ENCODE measurements at places on chromosomes 6 and 20. TPM values are rescaled to one million over a fixed set of nuclear protein-coding genes. Genes with fewer than 3 reads are reported as not detected.

Gene PDE7B
- total RNA-seq, result 9.2 TPM

Gene GNAS-AS1
- 0.16 TPM for total RNA-seq

Gene ZSCAN16
- total RNA-seq, result 4.1 TPM

- DNase-seq, result no peak
- H3K27ac ChIP-seq, result no peak overlapping the region
- H3K4me1 ChIP-seq, result no peaks in the 10 kb centered on the region
- no peaks in the 10 kb centered on the region for H3K36me3 ChIP-seq
Observed at GRCh38 chr6:9927275-9927674, 487.6 kb downstream of the TFAP2A start.

GRCh38 chr20:25037288-25038102 is 20.4 kb downstream of the ACSS1 start:
- H3K27me3 ChIP-seq, result no peaks in the 10 kb centered on the region
- H3K36me3 ChIP-seq, result no peaks in the 10 kb centered on the region

GRCh38 chr20:44714701-44715498 is at the start of gene CCN5:
Gene CCN5 (plus strand): TSS chr20:44715369. CDS start chr20:44715391, 22 bp downstream.
- no peak within 1 kb of the TSS for H3K4me3 ChIP-seq
- peak; percentile 70 for DNase-seq
- H3K27ac ChIP-seq, result no peak within 1 kb of the TSS
- no peaks in the 10 kb centered on the region for H3K27me3 ChIP-seq

DNA sequence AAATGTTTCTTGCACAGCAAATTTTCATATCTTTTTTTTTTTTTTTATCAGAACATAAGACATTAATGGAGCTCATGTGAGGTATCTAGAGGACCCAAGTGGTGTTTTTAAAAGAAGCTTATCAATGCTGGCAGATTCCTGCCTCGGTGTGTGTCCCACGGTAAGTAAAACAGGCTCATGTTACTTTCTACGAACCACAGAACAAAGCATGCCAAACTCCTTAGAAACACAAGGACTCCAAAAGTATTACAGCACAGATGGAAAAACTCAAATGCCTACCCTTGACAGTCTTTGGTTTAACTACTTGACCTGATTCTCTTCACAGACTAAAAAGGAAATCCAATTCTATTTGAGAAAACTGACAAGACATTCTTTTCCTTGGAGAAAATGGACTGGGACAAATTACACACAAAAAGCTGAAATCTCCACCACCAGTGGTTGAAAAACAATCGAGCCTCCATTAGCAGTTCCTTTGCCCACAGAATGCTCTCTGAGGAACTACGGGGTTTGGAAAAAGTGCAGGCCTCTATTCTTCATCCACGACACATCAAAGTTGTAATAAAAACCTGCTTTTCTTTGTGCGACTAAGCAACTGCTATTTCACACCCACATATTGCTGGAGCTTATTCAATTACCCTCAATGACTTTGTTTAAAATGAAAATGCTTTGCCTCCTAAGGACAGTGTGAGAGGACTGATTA is 5.4 kb downstream of the METTL24 start:
- H3K27me3 ChIP-seq, result no peaks in the 10 kb centered on the region
- peaks cover 39% of the 10 kb centered on the region for H3K4me1 ChIP-seq
- no peak overlapping the region for H3K4me3 ChIP-seq
- H3K27ac ChIP-seq, result peak overlapping the region; percentile 41
- H3K36me3 ChIP-seq, result no peaks in the 10 kb centered on the region
- DNase-seq, result no peak

GRCh38 chr6:118350881-118351430 is 197.1 kb upstream of the PLN start:
- DNase-seq, result peak; percentile 16
- H3K27me3 ChIP-seq, result no peaks in the 10 kb centered on the region
- no peaks in the 10 kb centered on the region for H3K4me1 ChIP-seq
- H3K27ac ChIP-seq, result peak overlapping the region; percentile 31
- H3K36me3 ChIP-seq, result no peaks in the 10 kb centered on the region
- no peak overlapping the region for H3K4me3 ChIP-seq

GRCh38 chr20:37890643-37891042 is 12.3 kb upstream of the VSTM2L start:
- no peak overlapping the region for H3K4me3 ChIP-seq
- no peak overlapping the region for H3K27ac ChIP-seq
- H3K4me1 ChIP-seq, result no peaks in the 10 kb centered on the region
- DNase-seq, result no peak
- H3K36me3 ChIP-seq, result no peaks in the 10 kb centered on the region

DNA sequence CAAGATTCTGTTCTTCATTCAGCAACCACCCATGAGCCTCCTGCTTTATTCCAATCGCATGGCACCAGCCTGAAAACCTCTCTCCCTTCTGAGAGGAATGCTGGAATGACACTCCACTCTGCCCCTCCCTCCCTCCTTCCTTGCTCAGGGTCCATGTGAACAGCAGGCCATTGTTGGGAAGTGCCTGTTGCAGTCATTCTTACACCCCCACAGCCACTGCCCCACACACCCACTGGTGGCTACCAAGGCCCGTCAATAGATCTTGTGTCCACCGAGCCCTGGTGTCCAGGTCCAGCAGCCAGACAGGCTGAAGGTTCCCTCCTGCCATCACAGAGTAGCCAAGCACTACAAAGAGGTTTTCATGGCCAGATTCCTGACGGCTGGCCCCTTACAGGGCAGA is 6.5 kb downstream of the PDRG1 start:
- no peak for DNase-seq
- no peak overlapping the region for H3K27ac ChIP-seq
- H3K36me3 ChIP-seq, result peaks cover 5% of the 10 kb centered on the region
- no peaks in the 10 kb centered on the region for H3K27me3 ChIP-seq
- H3K4me3 ChIP-seq, result no peak overlapping the region

DNA sequence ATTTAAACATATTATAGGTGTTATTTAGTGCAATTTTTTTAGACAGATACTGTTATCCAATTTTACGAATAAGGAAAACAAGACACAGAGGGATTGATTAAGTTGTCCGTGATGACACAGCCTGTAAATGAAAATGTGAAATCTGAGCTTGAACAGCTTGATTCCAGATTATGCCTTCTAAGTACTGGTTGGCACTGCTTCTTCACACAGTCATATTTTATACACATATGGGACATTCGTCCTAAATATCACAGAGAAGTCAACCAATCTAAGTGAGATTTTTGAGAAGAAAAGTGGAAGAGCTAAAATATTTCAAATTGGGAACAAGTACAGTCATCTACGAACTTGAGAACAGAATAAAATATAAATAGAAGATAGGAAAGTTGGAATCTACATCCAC is 756.3 kb downstream of the BCKDHB start:
- H3K4me1 ChIP-seq, result no peaks in the 10 kb centered on the region
- no peaks in the 10 kb centered on the region for H3K36me3 ChIP-seq
- no peak for DNase-seq
- H3K4me3 ChIP-seq, result no peak overlapping the region
- H3K27ac ChIP-seq, result no peak overlapping the region
- H3K27me3 ChIP-seq, result no peaks in the 10 kb centered on the region

DNA sequence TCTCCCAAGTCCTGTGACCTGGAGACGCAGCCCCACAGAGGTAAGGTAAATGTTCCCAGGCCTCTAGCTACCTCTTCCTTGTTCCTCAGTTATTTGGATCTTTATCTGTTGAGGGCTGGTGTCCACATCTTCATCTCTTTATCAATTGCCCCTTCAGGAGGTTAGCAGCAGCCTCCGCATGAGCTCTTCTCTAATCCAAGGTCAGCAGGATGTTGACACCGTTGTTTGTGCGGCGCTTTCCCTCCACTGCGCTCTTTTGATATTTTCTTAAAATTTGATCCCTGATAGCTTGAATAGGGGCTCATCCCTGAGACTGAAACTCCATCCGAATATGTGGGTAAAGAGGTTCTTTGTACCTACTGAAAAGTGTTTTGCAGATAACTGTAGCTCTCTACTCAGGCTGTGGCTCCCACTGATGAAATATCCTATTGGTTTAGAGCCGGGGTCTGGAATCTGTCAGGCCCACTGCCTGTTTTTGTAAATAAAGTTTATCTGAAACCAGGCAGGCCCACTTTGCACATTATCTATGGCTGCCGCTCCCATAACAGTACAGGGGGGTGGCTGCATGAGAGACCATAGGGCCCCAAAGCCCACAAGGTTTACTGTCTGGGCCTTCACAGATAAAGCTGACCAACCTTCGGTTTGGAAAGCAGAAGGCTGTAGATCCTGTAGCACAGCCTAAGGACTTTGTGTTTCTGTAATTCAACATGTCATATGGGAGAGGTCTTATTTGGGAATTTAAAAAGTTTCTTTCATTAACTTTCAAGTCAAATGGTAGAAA is 362.6 kb downstream of the QKI start:
- H3K4me3 ChIP-seq, result no peak overlapping the region
- H3K27ac ChIP-seq, result no peak overlapping the region
- no peaks in the 10 kb centered on the region for H3K4me1 ChIP-seq
- H3K36me3 ChIP-seq, result no peaks in the 10 kb centered on the region
- H3K27me3 ChIP-seq, result no peaks in the 10 kb centered on the region
